ENCODE measurements at places on chromosomes 4 and X.

GRCh38 chr4:15794905-15795304 lies 16.8 kb downstream of the CD38 start:
- no peak for DNase-seq

DNA sequence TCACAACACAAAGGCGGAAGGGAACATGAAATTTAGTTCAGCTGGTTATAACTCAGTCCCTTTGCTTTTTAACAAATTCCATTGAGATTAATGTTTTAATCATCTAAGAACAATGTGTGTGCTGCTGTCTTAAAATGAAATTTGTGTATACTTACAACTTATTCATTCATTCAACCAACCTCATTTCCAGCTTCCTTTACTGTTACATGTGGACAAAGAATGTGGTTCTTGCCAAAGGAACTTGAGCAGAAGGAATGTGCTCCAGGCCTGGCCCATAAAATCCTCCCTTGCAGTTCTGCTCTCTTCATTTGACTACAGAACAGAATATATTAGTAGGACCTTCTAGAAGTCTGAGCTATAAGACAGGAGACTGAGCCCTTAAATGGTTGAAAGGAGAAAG lies 176.8 kb upstream of the GLRA2 start:
- no peak for DNase-seq

GRCh38 chr4:94372228-94372978 lies 29.8 kb upstream of the HPGDS start:
- no peak for DNase-seq

DNA sequence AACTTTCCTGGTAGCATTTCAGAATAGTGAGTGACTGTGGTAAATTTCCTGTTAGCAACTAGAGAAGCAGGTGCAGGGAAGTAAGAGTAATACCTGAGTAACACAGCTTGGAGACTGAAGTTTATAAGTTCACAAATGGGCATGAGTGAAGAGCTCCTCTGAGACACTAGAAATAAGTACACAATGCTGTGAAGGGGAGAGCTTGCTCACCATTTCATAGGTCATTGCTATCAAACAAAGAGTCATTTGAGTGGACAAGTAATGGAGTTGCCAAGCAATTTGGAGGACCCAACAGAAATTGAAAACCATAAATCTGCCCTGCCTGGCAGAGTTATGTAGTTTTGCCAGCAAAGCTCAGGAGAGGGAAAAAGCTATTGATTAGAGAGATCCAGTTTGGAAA lies 523.6 kb downstream of the TRAM1L1 start:
- DNase-seq = no peak

DNA sequence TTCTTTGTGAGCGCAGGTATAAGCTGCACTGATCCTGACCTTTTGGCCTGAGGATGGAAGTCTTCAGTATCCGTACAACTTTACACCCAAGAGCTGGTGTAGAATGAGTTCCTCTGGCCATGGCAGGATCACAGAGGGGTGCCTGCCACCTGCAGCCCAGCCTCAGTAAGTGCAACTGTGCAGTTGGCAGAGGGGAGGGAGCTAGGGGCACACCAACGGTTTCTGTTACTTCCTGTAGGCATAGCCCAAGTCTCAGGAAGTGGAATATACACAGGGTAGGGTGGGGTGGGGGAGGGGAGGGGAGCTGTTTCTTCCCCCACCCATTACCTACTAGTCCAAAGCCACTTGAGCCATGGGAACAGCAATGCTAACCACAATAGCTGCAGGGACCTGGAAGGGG lies 85.4 kb upstream of the GBA3 start:
- peak; percentile 31 for DNase-seq

GRCh38 chr4:173185847-173186510 lies 17.4 kb downstream of the GALNT7 start:
- DNase-seq = no peak

Data from OCI-LY7 (cell line).